ENCODE measurements at places on chromosomes 12 and 14.

DNA sequence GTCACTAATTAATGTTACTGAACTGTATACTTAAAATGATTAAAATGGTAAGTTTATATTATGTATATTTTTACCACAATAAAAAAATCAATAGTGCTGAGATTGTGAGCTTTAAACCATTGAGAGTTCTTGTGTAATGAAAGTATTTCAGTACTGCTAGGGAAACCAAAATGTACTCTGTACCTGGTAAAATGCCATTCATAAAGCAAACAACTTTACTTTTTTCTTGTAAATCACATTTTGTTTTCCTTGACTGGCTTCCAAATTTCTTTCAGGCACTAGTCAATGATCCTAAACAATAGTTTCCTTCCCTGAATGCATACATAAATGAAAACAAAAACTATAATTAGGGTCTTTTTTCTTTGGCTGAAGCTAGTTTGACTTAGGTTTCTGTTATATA lies 29.4 kb upstream of the SNRPF start:
- no peak for DNase-seq

GRCh38 chr12:112163471-112163991 lies 38.2 kb downstream of the TRAFD1 start:
- no peak for DNase-seq

- no peak for DNase-seq
These were observed 41.9 kb downstream of the DCP1B start for GRCh38 chr12:1962051-1963020.

GRCh38 chr12:131192951-131193350 lies 239.2 kb downstream of the ADGRD1 start:
- no peak for DNase-seq

DNA sequence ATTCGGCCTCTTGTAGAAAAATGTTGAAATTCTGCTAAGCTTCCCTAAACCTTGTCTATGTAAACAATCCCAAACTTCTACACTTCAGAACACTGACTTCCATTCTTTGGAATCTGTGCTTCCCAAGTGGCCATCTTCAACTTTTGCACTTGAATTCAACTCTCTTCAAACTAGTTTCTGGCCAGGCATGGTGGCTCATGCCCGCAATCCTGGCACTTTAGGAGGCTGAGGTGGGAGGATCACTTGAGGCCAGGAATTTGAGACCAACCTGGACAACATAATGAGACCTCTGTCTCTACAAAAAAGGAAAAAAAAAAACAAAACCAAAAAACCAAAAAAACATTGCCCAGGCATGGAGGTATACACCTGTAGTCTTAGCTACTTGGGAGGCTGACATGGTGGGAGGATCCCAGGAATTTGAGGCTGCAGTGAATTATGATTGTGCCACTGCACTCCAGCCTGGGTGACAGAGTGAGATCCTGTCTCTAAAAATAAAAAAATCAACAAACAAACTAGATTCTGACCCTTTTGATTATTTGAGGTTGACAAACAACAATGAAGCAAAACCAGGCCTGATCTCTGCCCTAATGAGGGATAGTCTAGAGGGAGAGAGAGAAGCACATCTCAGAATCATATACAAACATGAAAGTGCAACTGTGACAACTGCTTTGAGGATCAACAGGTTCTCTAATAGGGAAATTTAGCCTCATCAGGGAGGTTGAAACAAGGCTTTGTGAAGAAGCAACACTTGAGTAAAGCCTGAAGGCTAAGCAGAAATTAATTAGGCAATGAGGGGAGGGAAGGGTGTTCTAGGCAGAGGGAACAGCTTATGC lies 11.6 kb upstream of the C12orf75 start:
- DNase-seq = no peak
